ENCODE measurements at places on chromosomes 12 and 14. TPM values are rescaled to one million over a fixed set of nuclear protein-coding genes. Genes with fewer than 3 reads are reported as not detected.

Gene REC8
- total RNA-seq: 6.5 TPM

Gene AQP2
- not detected for total RNA-seq

DNA sequence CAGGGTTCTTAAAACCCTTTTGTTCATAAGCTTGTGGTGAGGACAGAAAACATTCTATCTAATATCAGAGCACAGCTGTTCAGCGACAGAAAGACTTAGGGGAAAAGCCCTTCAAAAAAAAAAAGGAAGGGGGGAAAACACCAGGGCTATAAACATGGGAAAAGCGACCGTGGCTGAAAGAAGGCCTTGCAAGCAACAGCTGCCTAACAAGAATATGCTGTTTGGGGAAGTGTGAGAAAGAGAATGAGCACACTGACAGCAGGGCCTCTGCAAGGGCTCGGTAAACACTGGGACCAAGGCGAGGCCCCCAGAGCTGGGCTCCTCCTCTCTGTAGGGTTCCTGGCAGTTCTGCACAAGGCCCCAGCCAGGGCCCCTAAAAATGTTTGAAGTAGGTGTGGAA, 27.4 kb upstream of the CCND2 start:
- no peak for DNase-seq

Gene TMTC2
- total RNA-seq: 8.3 TPM

- no peak for DNase-seq
These were observed 6.4 kb downstream of the KTN1 start for GRCh38 chr14:55586411-55586810.

- no peak for DNase-seq
These were observed 13.2 kb upstream of the MAP4K5 start for GRCh38 chr14:50545618-50546017.

Measured in PC-9 (cell line).